ENCODE measurements at places on chromosomes 6 and 20.

DNA sequence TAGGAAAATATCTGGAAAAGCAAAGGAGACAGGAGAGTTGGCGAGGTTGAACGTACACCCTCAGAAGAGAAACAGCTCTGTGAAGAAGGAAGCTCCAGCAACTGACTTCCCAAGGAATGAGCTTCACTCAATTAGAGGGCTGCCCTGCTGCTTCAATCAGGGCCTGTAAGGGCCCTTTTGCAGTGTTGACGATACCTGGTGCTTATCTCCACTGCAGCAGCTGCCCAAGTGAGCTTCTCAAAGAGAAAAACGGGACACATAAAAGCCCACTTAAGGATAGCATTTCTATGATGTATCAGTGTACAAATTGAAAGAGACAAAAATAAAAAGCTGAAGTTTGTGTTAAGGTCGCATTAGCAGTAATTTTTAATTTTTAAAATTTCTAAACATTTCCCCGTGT, 16.4 kb downstream of the SEC63 start:
- no peak for DNase-seq

- DNase-seq: no peak
Observed at GRCh38 chr6:73796881-73797280, 100.9 kb downstream of the CD109 start.

GRCh38 chr6:75081921-75082320, 123.9 kb downstream of the COL12A1 start:
- no peak for DNase-seq

- no peak for DNase-seq
Observed at GRCh38 chr6:144178323-144178722, 28.0 kb downstream of the STX11 start.

- no peak for DNase-seq
Observed at GRCh38 chr6:41548098-41548840, 2.1 kb downstream of the FOXP4 start.

- DNase-seq: no peak
Observed at GRCh38 chr6:3731700-3732099, 19.8 kb downstream of the PXDC1 start.

- no peak for DNase-seq
Observed at GRCh38 chr6:2205396-2205795, 40.0 kb downstream of the GMDS start.

- no peak for DNase-seq
Observed at GRCh38 chr6:139940741-139941729, 566.6 kb upstream of the CITED2 start.

- no peak for DNase-seq
Observed at GRCh38 chr6:160101277-160102205, 20.1 kb upstream of the SLC22A1 start.

DNA sequence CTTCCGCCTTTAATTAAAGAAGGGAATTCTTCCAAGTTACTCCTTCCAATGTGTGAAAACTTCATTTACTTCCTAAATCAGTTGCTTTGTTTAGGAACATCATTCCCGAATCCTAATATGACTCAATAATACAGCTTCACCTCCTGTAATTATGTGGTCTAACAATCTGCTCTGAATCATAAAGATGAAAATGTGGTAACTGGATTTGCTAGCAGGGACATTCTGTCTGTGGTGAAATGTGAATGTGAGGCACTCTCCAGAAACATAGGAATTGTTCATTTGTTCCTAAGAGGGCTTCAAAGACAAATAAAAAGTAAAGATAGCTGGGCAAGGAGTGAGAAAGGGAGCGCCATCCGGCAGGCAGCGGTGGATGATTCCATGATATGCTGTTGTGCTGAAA, 678.1 kb downstream of the KIF16B start:
- DNase-seq: peak; percentile 4

DNA sequence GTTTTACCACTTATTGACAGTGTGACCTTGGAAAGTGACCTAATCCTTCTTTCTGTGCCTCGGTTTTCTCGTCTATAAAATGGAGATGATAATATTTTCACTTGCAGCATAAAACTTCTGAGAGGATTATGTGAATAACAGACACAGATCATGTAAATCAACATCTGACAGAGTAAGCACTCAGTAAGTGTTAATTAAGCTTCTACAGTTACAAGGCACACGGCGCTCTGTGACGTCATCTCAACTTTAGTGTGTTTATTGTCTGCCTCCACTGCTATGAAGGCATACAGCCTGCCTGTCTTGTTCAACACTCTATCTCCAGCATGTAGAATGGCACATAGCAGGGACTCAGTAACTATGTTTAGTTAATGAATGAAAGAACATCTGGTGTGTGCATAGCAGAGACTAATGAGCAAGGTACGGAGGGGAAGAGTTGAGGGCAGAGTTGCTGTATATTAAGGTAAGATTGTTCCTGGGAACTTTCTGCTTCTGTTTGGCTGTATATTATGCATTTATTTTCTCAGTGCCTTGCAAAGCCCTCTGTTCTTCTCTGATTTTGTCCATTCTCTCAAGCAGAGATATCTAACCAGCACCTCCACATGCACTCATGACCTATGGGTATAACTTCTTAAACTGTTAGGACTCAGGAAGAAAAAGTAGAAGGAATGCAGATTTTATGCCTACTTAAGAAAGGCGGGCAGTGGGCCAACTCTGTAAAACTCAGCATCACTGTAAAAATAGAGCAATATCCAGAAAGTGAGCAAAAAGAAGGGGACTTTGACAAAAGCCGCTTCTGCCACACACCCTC, 66.4 kb upstream of the STMND1 start:
- DNase-seq: peak; percentile 79

DNA sequence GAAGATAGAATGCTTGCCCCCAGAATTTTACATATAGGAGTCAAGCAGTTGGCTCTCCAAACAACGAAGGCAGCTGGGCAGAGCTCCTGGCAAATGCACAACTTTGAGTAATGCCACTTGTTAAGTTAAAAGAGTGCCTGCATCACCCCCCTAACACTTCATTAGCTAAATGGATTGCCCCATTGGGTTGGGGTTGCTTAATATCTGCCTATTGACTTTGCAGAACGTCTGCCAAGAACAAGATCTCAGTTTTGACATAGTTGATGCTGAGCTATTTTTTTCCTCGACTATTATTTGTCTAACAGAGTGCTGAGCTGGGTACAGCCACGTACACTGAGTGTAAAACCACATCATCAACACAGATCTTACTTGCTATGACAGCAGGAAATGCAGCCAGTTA, 12.1 kb downstream of the ANKRD60 start:
- DNase-seq: no peak

DNA sequence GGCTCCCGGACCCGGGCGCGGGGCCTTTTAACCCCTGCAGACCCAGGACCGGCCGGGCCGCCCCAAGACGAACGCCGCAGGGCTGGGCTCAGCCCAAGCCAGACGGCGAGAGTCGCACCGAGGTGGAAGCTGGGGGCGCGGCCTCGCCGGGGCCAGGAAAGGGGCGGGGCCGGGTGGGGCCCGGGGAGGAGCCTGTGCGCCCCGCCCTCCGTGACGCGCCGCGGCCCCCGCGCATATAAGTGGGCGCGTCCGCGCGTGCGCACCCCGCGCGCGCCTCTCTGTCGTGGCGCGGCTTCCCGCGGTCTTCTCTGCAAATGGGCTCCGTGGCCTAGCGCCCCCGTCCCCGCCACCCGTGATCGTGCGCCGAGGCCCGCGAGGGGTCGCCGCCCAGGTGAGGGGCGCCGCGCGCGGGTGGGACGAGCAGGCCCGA, at the start of gene PPDPF:
Gene PPDPF, plus strand, starts transcription at position 262 of the 430 bp plus-strand sequence. CDS start 544 bp downstream, outside the sequence.
- DNase-seq: no peak

GRCh38 chr20:24580006-24580405, 110.6 kb downstream of the SYNDIG1 start:
- DNase-seq: no peak

GRCh38 chr20:51529081-51529681, 13.3 kb downstream of the NFATC2 start:
- no peak for DNase-seq

- DNase-seq: no peak
Observed at GRCh38 chr6:89859744-89860143, 30.1 kb downstream of the CASP8AP2 start.

- no peak for DNase-seq
Observed at GRCh38 chr20:58942549-58942948, 38.5 kb upstream of the NELFCD start.

DNA sequence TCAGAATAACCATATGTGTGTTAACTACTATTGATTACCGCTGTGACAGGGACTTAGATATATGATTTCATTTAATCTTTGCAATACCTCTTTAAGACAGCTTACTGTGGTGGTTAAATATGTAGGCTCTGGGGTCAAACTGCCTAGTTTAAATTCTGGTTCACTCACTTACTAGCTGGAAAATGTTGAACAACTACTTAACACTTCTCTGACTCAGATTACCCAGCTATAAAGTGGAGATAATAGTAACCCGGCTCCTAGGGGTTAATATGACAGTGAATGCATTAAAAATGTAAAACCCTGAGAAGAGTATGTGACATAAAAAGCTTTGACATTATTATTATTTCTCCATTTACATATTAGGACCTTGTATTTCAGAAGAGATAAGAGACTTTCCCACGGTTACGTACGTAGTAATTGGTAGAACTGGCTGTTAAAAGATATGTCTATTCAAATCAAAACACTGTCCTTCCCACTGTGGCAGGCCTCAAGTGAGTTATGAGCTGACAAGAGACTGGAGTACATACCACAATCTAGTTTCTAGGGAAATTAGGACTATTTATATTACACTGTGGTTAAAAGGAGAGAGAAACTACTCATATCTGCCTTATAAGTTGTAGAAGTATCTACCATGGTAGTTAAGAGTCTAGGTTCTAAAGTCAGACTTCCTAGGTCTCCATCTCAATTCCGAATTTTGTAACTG, 4.4 kb upstream of the PLCB1 start:
- DNase-seq: no peak

DNA sequence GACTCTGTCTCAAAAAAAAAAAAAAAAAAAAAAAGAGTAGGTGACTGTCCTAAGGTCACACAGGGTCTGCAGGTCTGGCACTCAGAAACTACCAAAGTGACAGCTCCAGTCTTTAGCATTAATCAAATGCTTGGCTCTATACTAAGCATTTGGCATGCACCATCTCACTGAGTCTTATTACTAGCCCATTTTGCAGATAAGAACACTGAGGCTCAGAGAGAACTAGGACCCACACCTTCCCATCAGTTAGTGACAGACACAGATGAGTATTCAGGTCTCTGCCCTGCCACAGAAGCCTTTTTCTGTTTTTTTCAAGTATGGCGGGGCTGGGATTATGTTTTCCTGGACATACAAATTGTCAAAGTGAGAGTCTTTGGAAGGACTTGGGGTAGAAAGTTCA, 23.1 kb upstream of the VSTM2L start:
- DNase-seq: no peak

- DNase-seq: no peak
Observed at GRCh38 chr6:24749297-24749696, 25.4 kb upstream of the GMNN start.

DNA sequence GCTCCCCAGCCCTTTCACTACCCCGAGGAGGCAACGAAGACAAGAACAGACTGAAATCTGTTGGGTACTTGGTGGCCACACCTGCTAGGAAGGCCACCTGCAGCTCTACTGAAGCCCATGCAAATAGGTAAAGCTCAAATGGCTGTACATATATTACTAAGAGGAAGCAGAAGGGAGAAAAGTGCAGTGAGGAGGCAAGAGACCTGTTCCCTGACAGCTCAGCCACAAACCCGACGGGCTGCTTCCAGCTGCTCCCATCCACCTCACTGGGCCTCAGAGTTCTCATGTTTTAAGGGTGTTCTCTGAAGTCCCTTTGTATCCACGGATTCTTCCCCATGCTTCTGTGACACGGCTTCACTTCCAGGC, 24.6 kb downstream of the TRAM2 start:
- DNase-seq: no peak

DNA sequence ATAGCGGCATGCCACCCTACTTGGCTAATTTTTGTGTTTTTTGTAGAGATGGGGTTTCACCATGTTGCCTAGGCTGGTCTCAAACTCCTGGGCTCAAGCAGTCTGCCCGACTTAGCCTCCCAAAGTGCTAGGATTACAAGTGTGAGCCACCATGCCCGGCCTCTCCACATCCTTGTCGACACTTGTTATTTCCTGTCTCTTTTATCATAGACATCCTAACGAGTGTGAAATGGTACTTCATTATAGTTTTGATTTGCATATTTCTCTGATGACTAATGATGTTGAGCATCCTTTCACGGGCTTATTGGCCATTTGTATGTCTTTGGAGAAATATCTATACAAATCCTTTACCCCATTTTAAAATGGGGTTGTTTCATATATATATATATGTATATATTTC, 39.0 kb upstream of the ASXL1 start:
- no peak for DNase-seq

DNA sequence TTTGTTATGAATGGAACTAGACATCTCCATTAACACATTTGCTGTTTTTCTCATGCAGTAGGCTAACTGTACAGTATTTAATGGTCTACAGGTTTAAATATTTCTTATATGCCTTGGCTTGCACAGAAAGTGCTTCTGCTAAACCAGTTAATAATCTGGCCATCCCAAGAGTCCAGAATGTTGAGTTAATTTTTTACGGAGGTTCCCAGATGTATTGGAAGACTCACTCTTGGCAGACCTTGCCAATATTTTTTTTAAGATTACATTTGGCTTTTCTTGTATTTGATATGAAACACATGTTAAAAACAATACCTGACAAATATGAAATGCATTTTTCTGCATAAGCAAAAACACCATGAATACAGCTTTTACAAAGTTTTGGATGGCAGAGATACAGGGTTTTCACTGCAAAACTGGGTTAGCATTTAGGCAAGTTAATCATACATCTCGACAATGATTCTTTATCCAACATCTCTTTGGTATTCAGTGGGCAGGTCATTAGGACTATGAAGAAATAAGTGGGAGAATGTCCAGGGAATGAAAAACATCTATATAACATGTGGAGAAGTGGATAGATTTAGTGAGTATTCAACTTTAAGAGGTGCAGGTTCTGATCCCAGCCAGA, 94.0 kb downstream of the SGK1 start:
- peak; percentile 89 for DNase-seq

DNA sequence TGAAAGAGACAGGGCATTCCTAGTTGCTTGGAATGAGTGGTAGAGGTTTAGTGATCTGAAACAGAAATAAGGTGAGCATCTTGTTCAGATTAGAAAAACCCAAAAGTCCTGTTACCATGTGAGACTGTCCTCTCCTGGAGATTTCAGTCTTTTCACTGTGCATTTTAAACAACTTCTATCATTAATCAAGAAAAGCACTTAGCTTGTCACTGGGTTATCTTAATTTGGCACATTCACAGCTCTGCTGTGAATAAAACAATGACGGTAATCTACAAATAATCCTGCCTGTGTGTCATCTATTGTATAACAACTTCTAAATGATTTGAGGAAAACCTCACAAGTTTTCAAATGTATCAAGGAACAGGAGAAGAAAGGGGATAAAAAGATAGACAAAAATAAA, 9.5 kb upstream of the SMIM8 start:
- no peak for DNase-seq

GRCh38 chr6:138493413-138493812, 5.9 kb downstream of the NHSL1 start:
- DNase-seq: peak; percentile 97

DNA sequence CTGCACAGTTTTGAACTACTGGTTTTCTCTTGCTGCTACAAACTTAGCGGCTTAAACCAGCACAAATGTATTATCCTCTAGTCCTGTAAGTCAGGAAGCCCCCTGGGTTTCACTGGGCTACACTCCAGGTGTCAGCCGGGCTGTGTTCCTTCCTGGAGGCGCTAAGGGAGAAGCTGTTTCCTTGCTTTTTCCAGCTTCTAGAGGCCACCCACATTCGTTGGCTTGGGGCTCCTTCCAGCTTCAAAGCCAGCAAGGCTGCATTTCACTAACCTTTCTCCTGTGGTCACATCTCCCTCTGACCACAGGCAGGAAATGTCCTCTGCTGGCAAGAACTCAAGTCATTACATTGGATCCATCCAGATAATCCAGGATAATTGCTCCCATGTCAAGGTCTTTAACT, 350.6 kb upstream of the PLCB4 start:
- DNase-seq: no peak

GRCh38 chr6:34872332-34872731, 15.5 kb downstream of the TAF11 start:
- no peak for DNase-seq

Data from renal cortical epithelial cell (primary cell).